ENCODE measurements at places on chromosomes 12 and 14.

DNA sequence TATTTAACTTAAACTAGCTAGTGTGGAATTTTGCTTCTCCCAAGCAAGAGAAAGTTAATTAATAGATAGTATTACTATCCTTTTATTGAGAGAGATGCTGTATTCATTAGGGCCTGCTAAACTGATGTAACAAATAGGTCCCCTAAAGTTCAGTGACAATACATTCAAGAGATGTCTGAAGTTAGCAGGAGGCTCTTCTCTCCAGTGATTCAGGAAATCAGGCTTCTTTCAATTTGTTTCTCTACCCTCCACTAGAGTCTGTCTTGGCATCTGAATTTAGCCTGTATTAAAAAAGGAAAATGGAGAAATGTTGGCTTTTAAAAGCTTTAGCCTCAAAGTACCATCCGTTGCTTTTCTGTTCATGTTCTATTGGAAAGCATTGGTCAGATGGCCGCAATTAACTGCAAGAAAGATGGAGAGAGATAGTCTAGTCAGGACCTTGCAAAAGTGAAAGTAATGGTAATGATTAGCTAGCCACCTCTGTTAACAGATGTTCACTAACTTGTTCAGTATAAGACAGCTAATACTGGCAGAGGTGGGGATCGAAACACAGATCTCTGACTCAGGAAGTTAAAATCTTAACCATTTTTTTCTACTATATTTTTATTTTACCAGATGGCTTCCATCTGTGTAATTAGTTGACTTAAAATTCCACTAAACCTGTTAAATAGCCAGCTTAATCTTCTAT is 786.8 kb downstream of the TMTC2 start:
- no peak for DNase-seq

DNA sequence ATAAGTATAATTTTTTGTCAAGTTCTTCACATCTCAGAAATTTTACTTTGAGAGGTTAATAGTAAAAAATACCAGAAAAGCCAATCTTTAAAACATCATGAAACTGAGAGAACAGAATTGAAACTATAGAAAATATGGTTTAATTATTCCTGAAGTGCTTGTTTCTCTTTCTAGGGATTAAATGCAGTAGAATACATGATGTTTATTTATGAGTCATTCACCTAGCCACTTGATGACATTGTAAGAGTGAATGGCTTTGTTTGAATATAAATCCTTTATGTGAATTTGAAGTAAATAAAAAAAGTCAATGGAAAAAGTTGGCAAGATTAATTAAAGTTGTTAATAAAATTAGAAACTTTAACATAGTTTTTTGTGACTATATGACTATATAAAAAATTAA is 48.4 kb downstream of the KTN1 start:
- DNase-seq: no peak

DNA sequence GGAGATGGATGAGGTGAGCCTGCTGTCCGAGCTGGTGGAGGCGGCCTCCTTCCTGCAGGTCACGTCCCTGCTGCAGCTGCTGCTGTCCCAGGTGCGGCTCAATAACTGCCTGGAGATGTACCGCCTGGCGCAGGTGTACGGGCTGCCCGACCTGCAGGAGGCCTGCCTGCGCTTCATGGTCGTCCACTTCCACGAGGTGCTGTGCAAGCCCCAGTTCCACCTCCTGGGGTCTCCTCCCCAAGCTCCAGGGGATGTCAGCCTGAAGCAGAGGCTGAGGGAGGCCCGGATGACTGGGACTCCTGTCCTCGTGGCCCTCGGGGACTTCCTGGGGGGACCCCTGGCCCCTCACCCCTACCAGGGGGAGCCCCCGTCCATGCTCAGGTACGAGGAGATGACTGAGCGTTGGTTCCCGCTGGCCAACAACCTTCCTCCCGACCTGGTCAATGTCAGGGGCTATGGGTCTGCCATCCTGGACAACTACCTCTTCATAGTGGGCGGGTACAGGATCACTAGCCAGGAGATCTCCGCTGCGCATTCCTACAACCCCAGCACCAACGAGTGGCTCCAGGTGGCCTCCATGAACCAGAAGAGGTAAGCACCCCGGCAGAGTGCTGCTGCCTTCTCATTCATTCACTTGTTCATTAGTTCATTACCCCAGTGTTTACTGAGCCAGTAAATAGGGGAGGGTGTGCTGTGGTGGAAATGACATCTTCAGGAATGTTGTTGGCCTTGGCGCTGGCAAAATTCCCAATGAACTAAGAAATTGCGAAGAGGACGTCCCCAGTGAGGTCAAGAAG is 774 bp upstream of the MANSC4 start:
- DNase-seq: peak; percentile 32

GRCh38 chr14:68191567-68192321 is 372.2 kb downstream of the RAD51B start:
- peak; percentile 34 for DNase-seq

- DNase-seq: no peak
Measured at GRCh38 chr14:29814156-29815015, 113.3 kb downstream of the PRKD1 start.

DNA sequence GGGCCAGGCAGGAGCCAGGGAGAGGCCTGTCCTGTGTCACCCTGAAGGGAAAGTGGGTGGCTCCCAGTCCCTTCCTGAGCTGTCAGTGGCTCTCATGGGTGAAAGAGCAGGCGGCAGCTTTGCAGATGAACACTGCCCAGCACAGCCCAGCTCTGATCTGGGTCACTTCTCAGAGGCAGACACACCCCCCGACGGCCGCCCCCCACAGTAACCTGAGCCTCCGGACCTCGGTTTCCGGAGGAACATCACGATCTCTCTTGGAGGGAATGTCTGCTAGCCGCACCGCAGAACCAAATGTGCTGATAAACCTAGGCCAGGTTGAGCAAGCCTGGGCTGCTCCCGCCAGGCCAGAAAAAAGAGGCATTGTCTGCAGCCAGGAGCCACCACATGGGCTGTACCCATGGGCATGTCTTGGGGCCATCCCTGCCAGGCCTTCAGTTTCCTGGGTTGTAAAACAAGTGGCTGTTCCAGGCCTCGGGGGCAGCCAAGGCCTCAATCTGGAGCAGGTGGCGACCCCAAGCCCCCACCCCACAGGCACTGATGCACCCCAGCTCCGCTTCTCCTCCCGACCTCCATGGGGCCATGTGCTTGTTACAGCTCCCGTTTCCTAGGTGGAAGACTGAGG is 57.6 kb downstream of the NCOR2 start:
- peak; percentile 69 for DNase-seq

DNA sequence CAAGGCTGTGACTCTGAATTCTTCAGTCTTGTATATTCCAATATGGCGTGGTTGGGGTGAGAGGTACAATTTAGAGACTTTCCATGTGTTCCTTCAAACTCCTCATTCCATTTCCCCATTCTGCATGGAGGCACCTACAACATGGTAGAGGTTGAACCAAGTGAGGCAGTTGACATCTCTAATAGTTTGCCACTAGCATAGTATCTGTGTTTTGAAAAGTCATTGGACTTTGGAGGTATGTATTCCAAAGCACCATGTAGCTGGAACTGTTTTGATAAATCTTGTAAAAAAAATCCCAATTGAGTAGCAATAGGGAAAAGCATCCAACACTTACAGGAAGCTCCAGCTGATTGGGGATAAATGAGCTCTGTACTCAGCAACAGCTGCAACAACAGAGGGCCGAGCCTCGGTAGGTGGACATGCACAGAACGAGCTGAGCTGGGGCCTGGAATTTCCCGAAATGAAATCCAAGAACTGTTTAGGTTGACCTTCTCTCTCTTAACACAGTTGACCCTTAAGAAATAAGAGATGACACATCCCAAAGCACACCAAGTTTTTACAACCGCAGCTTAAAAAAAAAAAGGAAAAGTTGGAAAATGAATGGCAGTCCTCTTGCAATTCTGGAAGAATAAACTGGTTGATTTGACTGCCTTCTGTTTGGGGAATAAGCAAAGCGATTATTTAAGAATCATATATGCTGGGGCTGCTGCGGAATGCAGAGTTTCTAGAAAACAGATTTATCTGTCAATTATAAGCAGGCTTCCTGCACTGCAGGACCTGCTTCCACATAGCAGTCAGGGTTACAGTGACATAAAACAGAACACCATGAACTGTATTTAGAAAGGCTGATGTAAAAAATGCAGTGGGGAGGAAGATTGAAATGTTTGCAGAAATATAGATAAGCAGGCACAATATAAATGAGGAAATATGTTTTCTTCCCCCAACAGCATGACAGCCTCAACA is 194.6 kb upstream of the KRR1 start:
- no peak for DNase-seq

DNA sequence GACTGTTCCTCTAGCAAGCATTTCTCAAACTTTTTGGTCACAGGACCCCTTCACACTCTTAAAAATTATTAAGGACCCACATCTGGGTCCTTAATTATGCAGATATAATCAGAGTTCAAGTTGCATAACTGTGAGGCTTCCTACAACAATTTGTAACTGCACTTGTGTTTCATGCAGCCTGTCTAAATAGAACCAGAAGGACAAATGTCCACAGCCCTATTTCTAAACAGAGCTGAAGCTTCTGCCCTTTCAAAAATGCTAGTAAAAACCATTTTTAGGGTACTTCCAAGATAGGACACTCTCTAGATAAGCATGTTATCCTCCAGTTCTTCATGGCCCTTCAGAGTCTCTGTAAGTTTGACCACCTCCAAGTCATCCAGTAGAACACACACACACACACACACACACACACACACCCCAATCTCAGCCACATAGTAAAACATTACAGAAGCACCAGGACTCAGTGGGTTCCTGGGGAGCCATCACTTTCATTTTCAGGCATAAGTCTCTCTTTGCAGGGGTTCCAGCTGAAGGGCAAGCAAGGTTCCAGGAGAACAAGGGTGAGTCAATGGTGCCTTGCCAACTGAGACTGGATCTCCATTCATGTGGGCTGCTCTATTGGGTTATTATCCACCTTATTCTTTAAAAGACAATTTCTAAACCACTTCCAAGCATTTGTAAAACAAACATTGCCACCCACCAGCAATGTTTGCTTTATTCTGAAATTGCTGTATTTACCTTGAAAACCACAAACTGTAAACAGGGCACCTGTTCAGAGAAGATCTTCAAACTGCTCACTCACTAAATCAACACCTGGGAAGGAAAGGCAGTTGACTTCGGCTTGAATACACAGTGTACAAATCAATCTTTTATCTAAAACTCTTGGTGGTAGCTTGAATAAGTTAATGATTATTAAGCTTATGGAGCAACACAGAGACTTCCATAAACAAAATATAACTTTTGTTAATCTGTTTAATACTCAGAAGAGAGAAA is 64.1 kb downstream of the ITPR2 start:
- DNase-seq: no peak

GRCh38 chr14:101854366-101854765 is 92.9 kb downstream of the PPP2R5C start:
- DNase-seq: no peak

GRCh38 chr12:67804168-67804567 is 155.6 kb downstream of the DYRK2 start:
- no peak for DNase-seq

- peak; percentile 68 for DNase-seq
Measured at GRCh38 chr12:124390442-124391097, 95.7 kb downstream of the RFLNA start.

DNA sequence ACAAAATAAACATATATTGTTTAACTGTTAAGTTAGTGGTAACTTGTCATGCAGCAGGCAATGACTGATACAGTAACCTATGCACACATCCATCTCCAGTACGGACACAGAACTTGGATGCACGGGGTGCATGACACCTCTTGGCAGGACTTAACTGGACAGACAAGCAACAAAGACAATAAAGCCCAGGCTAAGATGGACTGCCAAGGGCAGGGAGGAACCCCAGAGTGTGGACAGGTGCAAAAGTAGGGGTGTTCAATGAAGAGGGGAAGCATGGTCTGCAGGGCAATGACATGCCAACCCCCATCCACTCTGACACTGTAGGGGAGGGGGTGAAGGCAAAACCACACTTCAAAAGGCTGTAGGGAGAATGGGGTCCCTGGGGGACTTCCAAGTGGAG is 11.7 kb downstream of the SSH1 start:
- DNase-seq: no peak

DNA sequence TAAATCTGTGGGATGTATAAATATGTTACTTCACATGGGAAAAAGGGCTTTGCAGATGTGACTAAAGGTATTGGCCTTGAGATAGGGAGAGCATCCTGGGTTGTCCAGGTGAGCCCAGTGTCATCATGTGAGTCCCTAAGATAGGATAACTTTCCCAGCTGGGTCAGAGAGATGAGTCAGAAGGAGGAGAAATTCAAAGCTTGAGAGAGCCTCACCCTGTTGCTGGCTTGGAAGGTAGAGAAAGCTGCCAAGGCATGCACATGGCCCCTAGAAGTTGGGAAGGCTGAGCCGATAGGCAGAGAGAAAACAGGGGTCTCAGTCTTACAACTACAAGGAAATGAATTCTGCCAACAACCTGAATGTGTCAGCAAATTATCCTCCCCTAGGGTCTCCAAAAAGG is 213.0 kb downstream of the ADGRD1 start:
- DNase-seq: no peak

GRCh38 chr12:90060031-90060430 is 351.4 kb upstream of the ATP2B1 start:
- DNase-seq: no peak

- DNase-seq: no peak
Measured at GRCh38 chr12:116433249-116433648, 125.9 kb upstream of the MAP1LC3B2 start.

- DNase-seq: no peak
Measured at GRCh38 chr12:9706086-9706685, 26.7 kb downstream of the CLECL1 start.

DNA sequence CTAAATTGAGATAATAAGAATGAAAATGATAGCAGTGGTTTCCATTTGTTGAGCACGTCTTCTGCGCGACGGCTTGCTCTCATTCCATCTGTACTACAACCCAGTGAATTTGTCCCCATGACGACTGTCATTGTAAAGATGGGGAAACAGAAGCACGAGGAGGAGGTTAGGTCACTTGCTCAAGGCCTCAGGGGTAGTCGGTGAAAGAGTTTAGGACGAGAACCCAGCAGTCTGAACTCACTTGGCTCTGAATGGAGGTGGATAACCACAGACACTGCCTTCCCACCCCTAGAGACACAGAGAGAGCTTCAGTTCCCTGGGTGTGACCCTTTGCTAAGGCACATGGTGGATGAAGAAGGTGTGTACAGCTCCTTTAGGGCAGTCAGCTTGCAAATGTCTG is 30.9 kb upstream of the PLEKHG3 start:
- DNase-seq: no peak

DNA sequence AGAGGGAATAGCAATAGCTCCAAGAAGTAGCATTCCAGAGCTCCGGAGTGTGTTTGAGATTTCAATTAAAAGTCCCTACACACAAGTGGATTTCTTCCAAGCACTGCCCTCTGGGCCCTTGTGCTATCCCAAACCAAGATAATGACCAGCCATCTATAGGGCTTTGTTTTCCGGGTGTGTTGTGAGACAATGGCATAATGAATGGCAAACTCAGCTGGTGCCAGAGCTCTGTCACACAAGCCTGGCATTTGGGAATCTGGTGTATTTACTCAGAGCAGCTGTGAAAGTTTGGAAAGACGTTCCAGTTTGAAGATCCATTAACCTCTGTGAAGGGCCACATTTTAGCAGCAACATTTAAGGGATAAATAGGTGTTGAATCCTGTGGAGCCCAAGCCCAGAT is 61.2 kb upstream of the TMTC2 start:
- DNase-seq: no peak

Data from RWPE1 (cell line).